ENCODE measurements at places on chromosomes 1 and 21.

- no peak for DNase-seq
Observed at GRCh38 chr1:169601096-169601881, 15.0 kb upstream of the F5 start.

DNA sequence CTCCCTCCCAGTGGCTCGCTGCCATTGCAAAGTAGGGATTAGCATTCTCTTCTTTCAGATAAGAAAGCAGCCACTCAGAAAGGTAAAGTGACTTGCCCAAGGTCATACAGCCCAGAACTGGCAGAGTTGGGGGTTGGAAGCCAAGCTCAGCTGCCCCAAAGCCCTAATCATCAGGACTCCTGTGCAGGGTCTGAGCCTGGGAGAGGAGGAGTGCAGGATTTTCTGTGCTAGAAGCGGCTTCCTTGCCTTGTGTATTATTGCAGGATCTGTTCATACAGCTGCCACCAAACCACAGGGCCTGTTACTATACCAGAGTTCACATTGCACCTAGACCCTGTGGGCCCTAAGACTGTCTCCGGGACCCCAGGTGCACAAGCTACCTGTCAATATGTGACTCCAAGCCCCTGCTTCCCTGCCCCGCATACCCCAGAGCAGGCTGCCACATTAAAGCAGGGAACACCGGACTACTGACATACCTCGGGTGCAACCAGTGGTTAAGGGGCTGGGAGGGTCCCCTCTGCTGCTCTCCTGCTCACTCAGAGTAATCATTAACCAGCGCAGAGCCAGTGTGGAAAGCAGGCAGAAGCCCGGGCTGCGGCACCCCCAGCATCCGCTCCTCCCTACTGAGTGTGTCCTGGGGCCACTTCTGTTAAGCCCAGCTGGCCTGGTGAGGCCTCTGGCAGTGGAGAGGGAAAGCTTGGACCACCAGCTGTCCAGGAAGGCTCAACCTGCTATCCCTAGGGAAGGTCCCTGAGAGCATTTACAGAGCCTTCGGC lies 15.8 kb downstream of the HSPG2 start:
- DNase-seq: no peak

DNA sequence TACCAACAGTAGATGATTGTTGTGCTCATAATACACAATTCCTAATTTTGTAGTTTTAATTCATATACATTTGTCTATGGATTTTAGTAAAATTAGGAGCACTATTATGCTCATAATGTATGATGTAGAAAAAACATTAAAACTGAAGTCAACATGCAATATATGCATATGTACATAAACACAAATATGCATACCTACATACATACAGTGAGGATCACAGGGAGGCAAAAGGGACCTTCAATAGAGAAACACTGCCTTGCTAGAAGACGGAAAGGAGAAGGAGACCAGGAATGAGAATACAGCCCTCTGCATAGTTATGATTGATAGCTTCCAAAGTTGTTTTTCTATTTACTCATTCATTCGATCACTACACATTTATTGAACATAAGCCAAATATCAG lies 606.5 kb downstream of the LMO4 start:
- DNase-seq: no peak

- no peak for DNase-seq
Observed at GRCh38 chr1:10189659-10190058, 20.7 kb upstream of the KIF1B start.

- no peak for DNase-seq
Observed at GRCh38 chr1:51973587-51974474, 16.7 kb downstream of the RAB3B start.

DNA sequence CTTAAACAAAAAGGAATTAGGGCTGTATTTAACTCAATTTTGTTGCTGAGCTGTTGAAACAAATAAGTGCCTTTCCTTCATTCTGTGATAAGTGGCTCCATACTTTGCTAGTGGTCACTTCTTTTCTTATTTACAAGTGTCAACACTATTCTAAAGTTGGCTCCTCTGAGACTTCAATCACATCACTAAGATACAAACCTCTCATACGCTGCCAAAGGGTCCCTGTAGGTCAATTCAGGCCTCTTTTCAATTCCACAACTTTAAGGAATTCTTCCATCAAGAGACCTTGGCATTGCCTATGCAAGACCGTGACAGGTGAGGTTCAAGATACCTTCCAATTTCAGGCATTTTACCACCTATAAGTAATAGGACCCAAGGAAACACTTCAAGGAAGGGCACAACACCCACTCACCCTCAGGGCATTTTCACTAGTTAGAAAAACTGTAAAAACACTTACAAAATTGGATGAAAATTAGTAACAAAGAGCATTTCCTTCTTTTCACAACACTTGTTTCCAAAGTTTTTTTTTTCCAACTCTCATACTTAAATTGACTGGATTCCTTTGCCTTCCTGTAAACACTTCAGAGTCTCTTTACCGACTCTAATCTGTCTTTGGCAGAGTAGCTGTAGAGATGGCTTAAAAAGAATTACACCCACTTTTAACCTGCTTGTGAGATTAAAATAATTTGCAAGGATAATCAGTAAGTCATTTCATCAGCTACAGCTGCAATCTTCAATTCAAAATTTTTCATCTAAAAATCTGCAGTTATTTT lies 24.5 kb downstream of the SERBP1 start:
- DNase-seq: no peak
